Fibroblast of skin of back (primary cell): ENCODE measurements at places on chromosomes 1 and 21.

GRCh38 chr1:113747376-113747775 lies 11.9 kb downstream of the PHTF1 start:
- peak; percentile 57 for DNase-seq

- DNase-seq: peak; percentile 45
Observed at GRCh38 chr21:43370091-43370658, 56.8 kb downstream of the SIK1 start.

GRCh38 chr1:192668409-192668983 lies 32.5 kb downstream of the RGS13 start:
- peak; percentile 25 for DNase-seq

DNA sequence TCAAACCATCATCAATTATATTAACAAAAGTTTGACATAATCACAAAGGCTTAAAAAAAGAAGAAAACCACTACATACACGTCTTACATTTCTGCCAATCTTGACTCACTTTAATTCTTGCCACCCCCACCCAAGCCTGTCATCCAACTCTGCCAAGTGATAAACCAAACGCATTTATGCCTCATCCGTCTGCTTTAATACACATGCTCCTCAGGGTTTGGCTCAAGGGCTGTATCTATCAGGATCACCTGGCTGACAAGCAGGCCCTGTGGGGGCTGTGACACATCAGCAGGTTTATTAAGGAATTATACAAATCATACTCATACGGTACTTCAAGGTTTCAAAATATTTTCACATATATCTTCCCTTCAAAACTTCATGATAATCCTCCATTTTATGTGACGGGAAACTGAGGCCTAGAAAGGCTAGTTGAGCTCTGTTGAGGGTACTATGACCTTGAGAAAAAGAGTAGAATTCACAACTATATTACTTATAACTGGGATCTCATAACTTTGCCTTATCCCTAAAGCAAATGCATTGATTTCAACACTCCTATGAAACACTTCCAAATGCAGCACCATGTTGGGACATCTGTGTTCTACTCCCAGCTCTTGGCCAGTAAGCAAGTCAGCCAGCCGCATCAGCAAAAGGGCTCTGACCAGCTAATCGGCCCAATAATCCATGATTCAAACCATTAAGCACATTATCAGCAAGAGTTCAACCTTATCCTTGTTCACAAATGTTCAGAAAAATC lies 8.7 kb downstream of the SORT1 start:
- DNase-seq: no peak

- no peak for DNase-seq
Observed at GRCh38 chr1:111476761-111477309, 3.1 kb downstream of the C1orf162 start.

- peak; percentile 70 for DNase-seq
Observed at GRCh38 chr1:56584910-56585528, 5.7 kb upstream of the PLPP3 start.

DNA sequence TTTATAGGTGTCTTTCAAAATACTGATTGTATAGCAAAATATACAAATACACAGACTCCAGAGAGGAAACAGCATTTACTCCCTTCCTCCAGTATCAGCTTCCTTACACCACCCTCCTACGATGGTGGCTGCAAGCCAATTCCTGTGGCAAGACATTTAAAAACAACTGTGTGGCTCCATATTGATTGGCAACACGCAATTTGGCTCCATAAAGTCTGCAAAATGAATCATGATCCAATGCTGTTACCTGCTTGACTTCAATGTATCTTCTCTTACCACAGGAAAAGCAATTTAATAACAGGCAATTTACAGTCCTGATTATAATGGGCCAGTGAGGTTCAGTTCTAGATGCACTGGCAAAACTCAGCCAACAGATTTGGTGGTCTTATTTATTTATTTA lies 19.7 kb upstream of the ATP6V1G3 start:
- DNase-seq: no peak

- DNase-seq: peak; percentile 1
Observed at GRCh38 chr1:3746389-3746829, 5.8 kb upstream of the CCDC27 start.

DNA sequence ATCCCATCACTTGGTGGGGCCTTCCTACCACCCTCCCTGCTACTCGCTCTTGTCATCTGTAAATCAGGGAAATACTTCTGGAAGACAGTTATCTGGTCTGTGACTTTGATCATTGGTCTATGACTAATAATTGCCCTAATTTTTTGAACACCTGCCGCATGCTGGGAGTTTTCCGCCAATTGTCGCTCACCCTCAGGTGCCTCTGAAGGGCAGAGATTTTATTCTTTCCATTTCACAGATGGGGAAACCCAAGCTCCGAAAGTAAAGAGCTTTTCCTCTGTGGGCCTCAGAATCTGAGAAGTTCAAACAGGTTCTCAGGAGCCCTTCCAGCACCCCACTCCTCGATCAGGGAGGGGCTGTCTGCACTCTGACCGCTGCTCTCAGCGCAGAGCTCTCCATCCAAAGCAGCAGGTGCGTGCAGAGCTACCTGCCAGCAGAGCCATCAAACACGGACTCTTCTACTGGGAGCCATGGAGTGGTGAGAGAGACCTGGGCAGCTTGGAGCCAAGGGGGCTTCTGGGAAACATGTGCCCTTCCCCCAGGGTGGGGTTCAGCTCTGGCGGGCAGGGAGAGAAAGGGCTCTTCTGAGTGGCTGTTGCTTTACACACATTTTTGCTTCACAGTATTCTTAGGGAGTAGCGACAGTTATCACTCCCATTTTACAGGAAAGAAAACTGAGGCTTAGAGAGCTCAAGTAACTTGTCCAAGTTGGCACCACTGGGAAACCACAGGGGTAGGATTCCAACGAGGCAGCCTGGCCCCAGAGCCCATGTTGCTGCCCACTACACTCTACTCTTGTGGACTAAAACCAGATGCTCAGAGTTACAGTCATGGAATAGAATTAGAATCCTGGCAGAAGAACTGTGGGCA lies 5.8 kb upstream of the RUNX3 start:
- DNase-seq: no peak

DNA sequence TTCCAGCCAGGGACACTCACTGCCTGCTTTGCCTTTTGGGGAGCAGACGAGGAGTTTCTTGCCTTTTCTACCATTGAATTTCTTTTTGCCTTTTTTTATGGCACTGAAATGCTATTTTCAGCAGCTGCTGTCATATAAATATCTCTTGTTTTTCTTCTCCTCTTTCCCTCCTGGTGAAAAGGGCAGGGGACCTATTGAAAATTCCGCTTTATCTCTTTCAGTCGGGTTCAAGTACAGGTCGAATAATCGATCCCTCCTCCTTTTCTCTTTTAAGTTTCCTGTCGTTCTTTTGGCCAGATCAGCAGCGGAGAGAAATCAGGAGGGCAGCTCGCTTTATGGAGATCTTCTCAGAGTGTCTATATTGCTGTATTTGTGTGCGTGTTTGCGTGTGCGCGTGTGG lies 67.4 kb upstream of the CASZ1 start:
- no peak for DNase-seq

DNA sequence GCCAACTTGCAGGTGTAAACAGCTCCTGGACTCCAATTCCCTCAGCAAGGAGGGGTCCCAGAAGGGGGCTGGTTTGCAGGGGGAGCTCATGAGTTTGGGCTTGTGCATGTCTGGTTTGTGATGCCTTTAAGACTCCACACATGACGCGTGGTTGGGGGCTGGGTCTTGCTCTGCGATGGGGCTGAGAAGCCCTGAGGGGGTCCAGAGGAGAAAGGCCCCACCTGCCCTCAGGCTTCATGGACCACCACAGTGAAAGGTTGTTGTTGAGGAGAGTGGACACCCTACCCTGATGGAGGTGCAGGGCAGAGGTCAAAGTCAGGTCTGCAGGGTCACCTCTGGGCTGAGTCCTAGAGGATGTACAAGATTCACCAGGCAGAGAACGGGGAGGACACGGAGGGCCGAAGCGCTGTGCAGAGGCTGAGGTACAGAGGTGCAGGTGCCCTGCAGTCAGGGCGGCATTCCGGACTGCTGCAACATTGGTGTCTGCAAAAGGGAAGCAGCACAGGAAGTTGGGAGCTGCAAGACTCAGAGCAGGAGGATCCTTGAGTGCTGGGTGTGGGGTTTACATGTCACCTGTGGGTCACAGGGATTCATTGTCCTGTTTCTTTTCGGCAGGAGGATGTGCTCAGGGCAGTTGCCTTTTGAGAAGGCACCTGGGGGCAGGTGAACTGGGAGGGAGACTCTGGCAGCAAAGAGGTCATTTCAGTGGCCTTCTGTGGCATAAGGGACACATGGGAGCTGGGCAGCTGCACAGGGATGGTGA lies 399.4 kb downstream of the PTPRU start:
- DNase-seq: no peak

GRCh38 chr1:53608676-53609075 lies 130.3 kb downstream of the GLIS1 start:
- peak; percentile 36 for DNase-seq

GRCh38 chr1:3000671-3001470 lies 20.4 kb upstream of the ACTRT2 start:
- no peak for DNase-seq

GRCh38 chr1:3598051-3598491 lies 13.2 kb downstream of the MEGF6 start:
- DNase-seq: no peak

DNA sequence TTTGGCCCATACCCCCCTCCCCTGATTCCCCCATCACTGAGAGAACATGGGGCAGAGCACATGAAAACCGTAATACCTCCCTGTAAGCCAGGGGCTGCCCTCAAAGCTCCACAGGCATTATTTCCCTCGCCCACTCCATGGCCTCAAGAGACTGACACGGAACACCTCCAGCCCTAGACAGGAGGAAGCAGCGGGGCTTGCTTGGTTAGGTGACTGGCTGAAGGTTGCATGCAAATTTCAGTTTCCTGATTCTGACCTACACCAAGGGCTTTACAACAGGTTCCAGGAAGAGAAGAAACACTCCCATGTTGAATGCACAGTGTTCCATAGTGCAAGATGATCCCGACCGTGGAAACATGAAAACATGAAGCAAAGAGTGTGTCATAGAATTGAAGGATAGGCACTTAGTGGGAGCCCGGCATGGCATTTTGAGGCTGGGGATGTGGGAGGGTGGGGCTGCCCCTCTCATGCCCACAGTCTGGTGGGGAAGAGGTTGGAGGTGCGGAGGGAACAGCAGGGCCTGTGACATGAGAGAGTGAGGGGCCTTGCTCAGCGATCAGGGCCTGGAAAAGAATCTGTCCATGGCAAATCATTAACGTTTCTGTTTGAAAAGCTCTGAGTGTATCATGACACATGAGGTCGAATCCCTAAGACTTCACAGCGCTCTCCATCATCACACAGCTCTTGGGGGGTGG lies 33.5 kb downstream of the GPR137B start:
- no peak for DNase-seq

GRCh38 chr1:211285196-211285595 lies 26.0 kb downstream of the RCOR3 start:
- DNase-seq: no peak

DNA sequence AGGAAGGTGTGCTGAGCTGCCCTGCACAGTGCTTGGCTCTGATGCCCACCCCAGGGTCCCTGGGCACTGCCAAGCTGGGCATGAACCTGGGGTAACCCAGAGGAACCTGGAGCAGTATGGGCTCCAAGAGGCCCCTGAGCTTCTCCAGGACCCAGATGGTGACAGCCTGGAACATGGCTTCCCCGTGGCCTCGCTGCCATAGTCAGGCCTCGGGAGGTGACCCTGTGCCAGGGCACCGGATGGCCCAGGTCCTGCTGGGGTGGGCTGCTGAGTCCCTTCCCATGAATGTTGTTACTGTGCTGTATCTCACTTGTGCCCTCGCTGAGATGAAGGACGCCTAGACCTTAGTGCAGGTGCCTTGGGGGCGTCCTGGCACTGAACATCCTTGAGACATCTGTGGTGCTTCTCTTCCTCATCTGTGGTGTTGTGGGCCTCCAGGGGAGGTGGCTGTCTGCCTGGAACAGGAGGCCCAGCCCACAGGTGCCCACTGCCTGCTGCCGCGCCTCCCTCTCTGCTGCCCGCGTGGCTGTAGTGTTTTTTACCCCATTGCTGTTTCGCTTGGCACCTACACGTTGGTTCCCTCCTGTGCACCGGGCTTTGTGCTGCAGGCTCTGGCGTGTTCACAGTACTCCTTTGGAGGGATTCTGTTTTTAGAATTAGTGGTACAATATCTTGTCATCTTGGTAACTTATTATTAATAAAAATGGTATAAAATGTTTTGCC lies 160.3 kb downstream of the PCBP3 start:
- no peak for DNase-seq

DNA sequence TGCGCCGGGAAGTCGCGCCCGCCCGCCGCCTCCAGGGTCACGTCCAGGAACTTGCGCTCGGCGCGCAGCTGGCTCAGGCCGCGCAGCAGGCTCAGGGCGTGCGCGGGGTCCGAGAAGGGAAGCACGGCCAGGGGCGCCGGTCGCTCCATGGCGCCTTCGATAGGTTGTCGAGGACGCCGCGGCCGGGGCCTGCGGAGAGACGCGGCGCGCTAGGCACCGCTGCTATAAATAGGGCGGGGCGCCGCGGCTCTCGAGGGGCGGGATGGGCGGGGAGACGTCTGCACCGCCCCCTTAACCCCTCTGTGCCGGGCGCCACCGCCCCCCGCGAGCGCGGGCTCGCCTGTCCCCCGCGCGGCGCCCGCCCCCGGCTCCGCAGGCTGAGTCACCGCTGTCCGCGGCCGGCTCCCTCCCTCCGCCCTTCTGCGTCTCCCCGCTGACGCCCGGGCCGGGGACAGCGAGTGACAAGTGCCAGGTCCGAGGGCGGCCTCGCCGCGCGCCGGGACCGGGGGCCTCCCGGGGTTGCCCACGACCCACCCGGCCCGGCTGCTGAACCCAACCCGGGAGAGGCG lies at the start of gene KLHL21:
TSS of gene KLHL21 (minus strand) at position 201 of the 569 bp plus-strand sequence. CDS start at position 149, 52 bp downstream.
- peak; percentile 93 for DNase-seq

GRCh38 chr1:59230622-59231021 lies 66.3 kb upstream of the FGGY start:
- DNase-seq: no peak

- DNase-seq: peak; percentile 47
Observed at GRCh38 chr1:63821091-63822005, 47.5 kb downstream of the ROR1 start.

DNA sequence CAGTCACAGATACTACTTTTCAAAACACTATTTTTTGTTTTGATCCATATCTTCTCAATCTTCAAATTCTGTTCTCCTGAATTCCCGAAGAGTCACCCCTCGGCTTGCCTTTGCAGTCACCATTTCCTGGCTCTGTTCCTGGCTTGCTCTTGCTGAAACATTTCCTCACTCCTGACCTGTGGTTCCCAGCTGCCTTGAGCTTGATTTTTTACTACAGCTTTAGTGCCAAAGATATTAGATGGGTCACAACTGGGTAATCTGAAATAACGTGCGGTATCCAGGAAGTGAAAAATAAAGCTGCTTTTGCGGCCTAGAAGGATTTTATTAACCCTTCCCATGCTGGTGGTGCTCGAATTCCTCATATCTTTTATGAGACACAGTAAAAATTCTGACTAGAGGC lies 318.8 kb downstream of the PCP4 start:
- peak; percentile 63 for DNase-seq
